DMS53 (cell line): ENCODE measurements at places on chromosomes 6 and 20.

DNA sequence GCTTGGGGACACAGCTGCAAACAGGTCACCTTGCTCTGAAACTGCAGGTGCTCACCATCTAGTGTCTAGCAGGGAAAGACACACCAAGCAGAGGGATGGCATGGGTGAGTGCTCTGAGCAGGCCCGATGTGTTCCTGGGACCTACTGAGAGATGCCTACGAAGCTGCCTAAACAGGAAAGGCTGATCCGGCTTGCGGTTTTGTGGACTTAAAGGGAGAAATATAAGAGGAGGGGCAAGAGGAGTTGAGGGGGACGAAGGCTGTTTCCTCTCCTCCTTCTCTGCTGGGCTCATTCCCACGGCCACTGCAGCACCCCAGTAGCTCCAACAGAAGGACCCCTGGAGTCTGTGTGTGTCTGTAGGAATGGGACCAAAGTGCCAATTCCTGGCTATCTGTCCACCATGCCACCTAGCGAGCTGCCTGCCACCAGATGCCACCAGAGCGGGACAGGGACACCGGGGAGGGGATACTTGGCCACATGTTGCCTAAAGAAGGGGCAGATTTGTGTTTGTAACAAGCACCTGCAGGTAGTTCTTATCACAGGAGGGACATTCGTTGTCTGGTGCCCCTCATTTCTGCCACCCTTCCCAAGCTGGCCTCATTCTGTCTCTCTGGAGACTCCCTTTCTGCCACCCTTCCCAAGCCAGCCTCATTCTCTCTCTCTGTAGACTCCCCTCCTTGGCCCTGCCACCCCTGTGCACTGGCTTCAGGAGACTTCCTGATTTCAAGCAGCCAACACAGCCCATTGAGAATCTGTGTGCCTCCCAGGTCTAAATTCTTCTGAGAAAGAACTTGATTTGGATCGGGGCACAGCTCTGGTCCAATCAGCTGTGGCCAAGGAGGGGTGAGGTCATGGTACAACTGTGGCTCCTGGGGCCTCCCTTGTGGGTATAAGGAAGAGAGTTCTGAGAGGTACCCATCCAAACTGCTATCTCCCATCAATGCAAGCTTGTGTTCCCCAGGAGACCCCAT is 221.8 kb downstream of the ANKRD60 start:
- no peak for DNase-seq

DNA sequence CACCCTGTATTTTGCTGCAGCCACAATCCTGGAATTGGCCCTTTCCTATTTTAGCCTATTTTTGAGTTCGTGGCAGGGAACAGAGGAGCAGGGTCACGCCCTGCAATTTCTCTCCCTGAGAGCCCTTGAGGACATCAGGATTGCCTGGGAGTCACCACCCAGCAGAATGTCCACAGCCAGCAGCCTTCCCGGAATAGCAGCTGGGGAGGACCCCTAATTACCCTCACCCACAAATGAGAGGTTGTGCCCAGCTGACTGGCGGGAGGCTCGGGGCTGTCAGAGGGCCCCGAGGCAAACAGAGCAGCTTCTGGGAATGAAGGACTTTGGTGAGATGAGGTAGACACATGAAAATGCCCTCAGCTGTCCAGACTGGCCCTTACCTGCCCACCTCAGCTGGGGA is 165.1 kb downstream of the PREX1 start:
- DNase-seq = no peak

GRCh38 chr20:47251154-47252020 is 105.1 kb downstream of the ZMYND8 start:
- DNase-seq = no peak

DNA sequence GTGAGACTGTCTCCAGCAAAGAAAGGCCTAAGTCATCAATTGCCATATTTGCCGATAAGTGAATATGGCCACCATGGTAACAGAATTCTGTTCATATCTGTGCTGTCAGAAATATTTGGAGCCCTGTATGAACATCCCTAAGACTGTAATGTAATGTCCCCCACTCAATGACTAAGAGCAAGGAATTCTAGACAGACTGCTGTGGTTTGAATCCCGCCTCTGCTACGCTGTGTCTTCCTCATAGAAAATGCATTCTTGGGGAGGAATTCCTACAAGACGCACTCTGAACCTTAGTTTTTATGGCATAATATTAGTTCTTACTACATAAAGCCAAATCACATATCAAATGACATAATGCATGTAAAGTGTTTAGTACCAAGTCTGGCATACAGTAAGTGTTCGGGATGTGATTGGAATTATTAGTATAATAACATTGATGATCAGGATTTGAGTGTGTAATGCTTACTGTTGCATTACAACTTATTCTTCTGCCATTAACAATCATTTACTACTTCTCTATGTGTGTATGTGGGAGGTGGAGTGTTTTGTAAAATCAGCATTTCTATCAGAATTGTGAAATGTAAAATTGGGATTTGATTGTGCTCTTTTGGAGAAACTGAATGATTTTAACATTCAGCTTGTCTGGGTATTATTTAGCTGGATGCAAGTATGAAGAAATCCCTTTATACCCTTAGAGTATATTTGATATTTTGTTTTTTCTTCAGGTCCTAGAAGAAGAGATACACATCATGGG is 103.0 kb downstream of the OLIG3 start:
- no peak for DNase-seq

GRCh38 chr6:2634139-2634964 is 116.4 kb downstream of the MYLK4 start:
- peak; percentile 94 for DNase-seq

DNA sequence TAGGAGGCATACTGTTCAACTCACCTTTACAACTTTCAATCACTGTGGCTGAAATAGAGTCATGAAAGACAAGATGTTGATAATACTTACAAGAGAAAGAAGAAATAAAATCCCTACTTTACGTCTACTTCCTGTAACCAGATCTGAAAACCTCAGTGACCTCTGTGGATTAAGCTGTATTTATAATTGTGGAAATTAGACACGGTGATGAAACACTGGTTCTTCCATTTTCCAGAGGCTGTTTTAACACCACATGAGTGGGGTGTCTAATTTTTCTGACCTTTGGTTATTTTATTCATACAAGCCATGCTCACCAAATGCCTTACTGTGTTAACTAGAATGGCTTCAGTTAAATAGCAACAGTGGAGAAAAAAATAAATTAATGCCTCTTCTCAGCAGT is 58.5 kb upstream of the HIVEP1 start:
- DNase-seq = no peak

DNA sequence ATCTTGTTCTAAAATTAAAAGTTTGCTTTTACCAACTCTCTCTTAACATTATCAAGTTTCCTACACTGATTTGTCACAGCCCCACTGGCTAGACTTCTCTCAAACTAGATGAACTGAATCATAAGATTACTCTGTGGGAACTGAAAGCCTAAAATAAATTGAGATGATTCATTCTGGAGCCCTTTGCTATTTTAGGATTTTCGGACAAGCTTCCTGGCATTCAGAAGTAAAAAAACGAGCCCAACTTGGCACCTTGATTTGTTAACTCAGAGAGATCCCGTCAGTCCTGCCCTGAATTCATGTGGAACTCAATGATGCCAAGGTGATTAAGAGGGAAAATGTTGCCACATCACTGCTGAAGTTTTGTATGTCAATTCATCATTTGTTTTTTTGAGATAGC is 122.0 kb upstream of the NRSN1 start:
- DNase-seq = no peak

DNA sequence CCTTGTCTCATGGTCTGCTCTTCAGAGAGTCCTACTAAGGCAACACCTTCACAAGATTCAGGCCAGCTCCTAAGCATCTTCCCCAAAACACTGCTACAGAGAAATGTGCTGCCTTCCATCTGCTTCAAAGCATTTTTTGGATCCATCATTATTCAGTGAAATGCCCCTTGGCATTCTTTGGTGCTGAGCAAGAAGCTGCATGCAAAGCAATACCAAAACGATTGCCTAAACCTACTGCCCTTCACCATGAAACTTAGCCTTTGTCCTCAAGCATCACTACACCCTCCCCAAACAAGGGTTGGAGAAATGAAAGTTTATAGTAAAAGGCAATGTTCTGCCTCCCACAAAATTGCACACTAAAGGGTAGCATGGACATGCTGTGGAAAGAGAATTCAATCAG is 93.5 kb downstream of the SNAP25 start:
- DNase-seq = no peak

DNA sequence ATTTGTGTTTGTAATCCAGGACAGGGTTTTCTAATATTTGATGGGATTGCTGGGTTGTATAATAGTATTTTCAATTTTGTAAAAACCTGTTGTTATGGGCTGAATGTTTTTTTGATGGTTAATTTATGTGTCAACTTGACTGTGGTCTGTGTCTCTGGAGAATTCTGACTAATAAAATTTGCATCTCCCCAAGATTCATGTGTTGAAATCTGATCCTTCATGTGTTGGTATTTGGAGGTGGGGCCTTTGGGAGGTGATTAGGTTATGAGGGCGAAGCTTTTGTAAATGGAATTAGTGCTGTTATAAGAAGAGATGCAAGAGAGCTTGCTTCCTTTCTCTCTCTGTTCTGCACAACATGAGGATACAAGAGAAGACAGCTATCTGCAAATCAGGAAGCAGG is 48.7 kb upstream of the SAMD5 start:
- no peak for DNase-seq
